Breast epithelium (tissue), 4 donors: ENCODE measurements at places on chromosomes 11 and 22. TPM values are rescaled to one million over a fixed set of nuclear protein-coding genes. Genes with fewer than 3 reads are reported as not detected.

Gene DEFB131B
- total RNA-seq = not detected

Gene CRACR2B
- total RNA-seq = 152 TPM

Gene DEUP1
- 0.59 TPM for total RNA-seq

Gene OLFML1
- total RNA-seq = 4.6 TPM

DNA sequence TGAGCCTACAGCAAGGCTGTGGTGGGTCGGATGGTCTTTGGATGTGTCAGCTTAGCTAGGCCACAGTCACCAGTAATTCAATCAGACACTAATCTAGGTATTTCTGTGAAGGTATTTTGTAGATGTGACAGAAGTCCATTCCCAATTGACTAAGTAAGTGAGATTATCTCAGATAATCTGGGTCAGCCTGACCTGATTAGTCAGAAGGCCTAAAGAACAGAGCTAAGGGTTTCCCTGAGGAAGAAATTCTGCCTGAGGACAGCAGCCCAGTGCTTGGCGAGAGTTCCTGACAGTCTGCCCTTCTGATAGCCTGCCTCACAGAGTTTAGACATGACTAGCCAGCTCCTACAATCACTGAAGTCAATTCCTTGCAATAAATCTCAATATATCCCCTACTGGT lies 28.7 kb downstream of the GUCD1 start:
- no peak overlapping the region for H3K4me3 ChIP-seq
- no peaks in the 10 kb centered on the region for H3K36me3 ChIP-seq
- DNase-seq = no peak
- no peaks in the 10 kb centered on the region for H3K4me1 ChIP-seq

DNA sequence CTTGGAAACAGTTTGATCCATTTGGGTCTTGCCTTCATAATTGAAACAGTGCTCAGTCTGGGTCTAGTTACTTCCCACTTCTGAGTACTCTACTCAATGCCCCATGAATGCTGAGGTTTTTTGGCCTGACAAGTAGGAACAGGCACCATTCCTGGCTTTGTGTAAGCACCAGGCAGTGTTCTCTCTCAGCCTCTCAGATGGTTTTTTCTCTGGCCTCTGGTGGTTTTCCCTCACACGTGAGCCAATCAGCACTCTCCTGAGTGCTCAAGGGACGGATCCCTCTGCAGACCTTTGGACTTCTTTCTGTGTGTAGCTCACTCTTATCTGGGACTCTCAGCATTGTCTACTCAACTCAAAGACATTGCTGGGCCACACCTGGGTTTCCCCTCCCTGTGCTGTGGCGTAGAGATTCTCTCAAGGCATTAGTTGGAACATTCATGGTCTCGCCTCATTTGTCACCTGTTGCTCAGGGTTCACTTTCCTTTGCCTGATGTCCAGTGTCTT lies 21.3 kb downstream of the SIK2 start:
- H3K4me3 ChIP-seq = no peak overlapping the region
- no peaks in the 10 kb centered on the region for H3K36me3 ChIP-seq
- H3K27ac ChIP-seq = no peak overlapping the region
- no peaks in the 10 kb centered on the region for H3K27me3 ChIP-seq

DNA sequence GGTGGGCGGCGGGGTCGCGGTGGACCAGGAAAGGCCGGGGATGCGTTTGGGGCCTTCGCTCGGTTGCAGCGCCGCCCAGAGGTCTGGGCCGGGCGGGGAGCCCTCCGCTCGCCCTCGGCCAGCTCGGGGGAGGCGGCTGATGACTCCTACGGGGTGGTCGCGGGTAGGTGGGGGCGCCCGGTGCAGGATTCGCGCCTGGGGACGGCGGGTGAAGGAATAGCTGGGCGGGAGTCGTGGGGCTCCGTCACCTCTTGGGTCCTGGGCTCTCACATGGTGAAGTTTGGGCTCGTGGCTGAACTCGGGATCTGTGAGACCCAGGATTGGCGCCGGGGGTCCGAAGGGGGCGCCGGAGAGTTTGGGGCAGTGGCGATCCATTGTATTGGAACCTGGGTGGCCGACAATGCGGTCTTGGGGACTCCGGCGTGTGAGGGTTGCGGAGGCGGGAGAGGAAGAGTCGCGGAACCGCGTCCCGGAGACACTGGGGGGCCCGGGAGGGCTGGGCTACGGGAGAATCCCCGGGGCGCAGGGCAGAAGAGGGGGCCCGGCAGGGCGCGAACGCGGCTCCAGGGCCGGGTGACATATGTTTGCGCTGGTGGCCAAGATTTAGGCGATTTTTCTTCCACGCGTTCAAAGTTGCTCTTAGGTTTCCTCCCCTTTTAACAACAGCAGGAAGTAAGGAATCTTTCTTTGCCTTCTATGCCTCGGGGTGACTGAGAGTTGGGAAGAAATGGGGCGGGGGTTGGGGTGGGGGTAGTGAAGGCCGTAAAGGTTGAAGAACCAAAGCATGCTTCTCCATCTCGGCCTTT lies 935 bp downstream of the QSER1 start:
- no peaks in the 10 kb centered on the region for H3K27me3 ChIP-seq
- H3K4me1 ChIP-seq = no peaks in the 10 kb centered on the region
- peak; percentile 27 for DNase-seq
- H3K36me3 ChIP-seq = no peaks in the 10 kb centered on the region

DNA sequence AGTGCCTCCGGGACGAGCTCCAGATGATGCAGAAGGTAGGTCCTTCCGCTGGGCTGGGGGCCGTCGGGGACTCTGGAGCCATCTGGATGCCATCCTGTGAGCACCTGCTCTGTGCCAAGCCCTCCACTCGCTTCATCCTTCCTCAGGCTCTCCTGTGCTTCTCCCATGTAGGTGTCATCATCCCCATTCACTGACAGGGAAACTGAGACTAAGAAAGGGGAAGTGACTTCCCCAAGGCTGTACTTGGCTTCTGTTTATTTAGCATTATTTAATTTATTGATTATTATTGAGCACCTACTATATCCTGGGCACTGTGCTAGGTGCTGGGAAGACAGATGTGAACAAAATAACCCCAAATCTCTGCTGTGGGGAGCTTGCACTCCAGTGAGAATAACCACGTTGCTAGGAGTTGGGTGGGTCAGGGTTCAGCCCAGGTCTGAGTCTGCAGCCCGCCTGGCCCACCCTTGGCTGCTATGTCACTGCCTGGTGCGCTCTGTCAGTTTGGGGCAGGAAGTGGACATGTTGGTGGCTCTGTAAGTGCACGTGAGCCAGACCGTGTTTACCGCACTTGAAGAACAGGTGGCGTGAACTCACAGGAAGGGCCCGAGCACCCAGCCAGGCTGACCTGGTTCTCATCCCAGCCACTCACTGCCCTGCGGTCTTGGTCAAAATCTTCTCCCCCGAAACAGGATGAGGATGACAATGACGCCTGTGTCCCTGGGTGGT lies 35.9 kb upstream of the GCAT start:
- no peaks in the 10 kb centered on the region for H3K27me3 ChIP-seq
- no peak for DNase-seq
- no peak overlapping the region for H3K4me3 ChIP-seq
- H3K27ac ChIP-seq = no peak overlapping the region
- H3K4me1 ChIP-seq = peaks cover 6% of the 10 kb centered on the region

GRCh38 chr11:78180751-78181150 lies 7.7 kb downstream of the KCTD21 start:
- no peak for DNase-seq
- no peak overlapping the region for H3K27ac ChIP-seq
- H3K4me1 ChIP-seq = no peaks in the 10 kb centered on the region

GRCh38 chr22:37657590-37658132 lies 862 bp upstream of the PDXP start:
- H3K27me3 ChIP-seq = no peaks in the 10 kb centered on the region
- DNase-seq = no peak
- no peaks in the 10 kb centered on the region for H3K36me3 ChIP-seq
- peak overlapping the region; percentile 79 for H3K27ac ChIP-seq
- peaks cover 17% of the 10 kb centered on the region for H3K4me1 ChIP-seq
- H3K4me3 ChIP-seq = peak overlapping the region; percentile 71

- H3K27me3 ChIP-seq = no peaks in the 10 kb centered on the region
- DNase-seq = peak; percentile 87
- H3K4me3 ChIP-seq = peak overlapping the region; percentile 62
- H3K27ac ChIP-seq = peak overlapping the region; percentile 99
Measured at GRCh38 chr11:61695917-61696316, 15.7 kb downstream of the DAGLA start.

GRCh38 chr11:95877291-95877690 lies 46.6 kb downstream of the MTMR2 start:
- no peaks in the 10 kb centered on the region for H3K36me3 ChIP-seq
- H3K27me3 ChIP-seq = no peaks in the 10 kb centered on the region
- no peak overlapping the region for H3K4me3 ChIP-seq
- no peak overlapping the region for H3K27ac ChIP-seq

DNA sequence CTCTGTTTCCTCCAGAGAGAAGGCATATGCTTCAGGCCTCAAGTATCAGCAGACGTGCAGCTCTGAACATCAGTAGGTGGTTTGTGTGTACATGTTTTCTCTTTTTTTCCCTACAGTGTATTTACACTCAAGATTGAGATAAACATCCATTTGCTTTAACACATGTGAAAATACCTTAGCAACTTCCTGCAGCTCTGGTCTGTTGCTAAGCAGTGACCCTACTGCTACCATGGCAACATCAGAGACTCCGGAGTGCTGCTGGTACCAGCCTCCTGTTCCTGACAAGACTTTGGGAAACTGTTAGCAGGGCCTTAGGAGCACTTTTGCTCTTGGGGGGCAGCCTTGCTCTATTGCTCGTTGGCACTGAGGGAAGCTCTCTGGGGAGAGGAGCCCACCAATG lies 221.2 kb upstream of the PLET1 start:
- no peaks in the 10 kb centered on the region for H3K36me3 ChIP-seq
- H3K27me3 ChIP-seq = no peaks in the 10 kb centered on the region
- no peak overlapping the region for H3K27ac ChIP-seq
- no peak overlapping the region for H3K4me3 ChIP-seq

DNA sequence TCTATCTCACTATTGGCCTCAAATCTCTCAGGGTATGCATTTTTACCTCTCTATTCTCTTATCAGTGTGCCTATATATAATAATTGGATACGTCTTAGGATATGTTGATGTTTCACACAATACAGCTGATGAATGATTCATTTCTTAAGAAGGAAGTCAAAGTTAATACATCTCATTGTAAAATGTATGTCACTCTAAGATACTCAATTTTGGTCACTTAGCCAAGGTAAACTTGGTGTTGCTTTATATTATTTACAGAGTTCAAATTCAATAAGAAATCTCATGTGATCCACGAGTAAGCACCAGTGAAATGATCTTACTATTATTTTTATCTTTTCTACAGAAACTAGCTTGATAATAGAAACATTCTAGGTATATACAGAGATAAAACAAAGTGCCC lies 1266.5 kb downstream of the JRKL start:
- H3K4me3 ChIP-seq = no peak overlapping the region
- H3K27ac ChIP-seq = no peak overlapping the region
- no peaks in the 10 kb centered on the region for H3K27me3 ChIP-seq
- no peak for DNase-seq
- H3K36me3 ChIP-seq = no peaks in the 10 kb centered on the region

DNA sequence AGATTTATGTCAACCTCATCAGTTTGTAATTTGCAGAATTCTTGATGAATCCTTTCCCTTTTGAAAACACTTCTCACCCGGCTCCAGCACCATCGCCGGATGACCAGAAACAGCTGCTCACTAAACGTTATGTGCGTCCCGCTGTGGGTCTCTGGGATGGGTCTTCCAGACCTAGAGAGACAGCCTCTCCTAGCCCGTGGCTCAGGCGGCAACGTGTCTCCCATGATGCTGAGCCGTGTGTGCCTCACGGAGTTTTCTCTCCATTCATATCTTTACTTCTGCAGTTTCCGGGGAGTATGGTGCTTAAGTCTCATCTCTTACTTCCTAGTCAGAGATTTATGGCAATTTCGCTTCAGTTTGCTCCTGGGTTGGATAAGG lies 25.0 kb upstream of the ACR start:
- H3K4me1 ChIP-seq = peaks cover 4% of the 10 kb centered on the region
- no peaks in the 10 kb centered on the region for H3K36me3 ChIP-seq
- no peak for DNase-seq
- H3K27ac ChIP-seq = peak overlapping the region; percentile 57
- H3K27me3 ChIP-seq = no peaks in the 10 kb centered on the region

DNA sequence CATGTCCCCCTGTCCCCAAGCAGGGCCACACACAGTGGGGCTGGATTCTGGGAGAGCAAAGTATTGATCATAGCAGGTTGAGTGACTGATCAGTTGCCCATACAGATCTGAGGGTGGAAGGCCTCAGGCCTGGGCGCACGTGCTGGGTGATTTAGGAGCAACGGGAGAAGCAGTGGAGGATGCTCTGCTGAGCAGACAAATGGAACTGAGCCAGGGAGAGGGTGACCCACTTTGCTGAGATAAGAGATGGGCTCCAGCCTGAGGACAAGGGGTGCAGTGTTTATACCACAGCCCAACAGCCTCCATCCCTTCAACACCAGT lies 15.0 kb downstream of the GNAZ start:
- no peak for DNase-seq
- H3K27me3 ChIP-seq = no peaks in the 10 kb centered on the region
- H3K27ac ChIP-seq = no peak overlapping the region
- no peaks in the 10 kb centered on the region for H3K4me1 ChIP-seq

DNA sequence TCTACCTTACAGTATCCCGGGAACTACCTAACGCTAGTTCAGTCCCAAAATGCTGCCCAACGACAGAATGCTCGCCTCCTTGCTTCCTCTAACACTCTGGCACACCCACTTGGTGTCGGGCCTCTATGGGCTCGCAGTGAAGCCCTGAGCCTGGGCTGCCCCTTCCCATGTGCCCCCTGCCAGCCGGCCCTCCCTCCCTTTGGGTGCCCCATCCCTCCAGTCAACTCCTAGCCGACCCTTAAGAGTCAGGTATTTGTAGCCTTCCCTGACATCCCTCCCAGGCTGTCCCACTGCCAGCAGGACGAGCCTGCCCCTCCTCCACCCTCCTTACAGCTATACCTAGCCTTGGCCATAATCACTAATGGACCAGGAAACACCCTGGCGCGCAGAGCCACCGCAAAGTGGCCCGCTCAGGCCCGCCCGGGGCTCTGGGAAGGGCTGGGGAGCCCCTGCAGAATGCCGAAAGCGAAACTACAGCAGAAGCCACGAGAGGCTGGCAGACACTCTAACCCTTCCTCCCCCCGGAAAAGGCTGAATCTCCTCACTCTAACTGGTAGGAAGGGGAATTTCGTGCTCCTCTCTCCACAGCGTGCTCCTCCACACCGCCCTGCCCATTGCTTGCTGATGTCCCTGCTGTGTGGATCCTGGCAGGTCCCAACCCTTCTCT lies 8.2 kb downstream of the CBX7 start:
- no peaks in the 10 kb centered on the region for H3K36me3 ChIP-seq
- DNase-seq = peak; percentile 41
- H3K27ac ChIP-seq = peak overlapping the region; percentile 97
- H3K4me3 ChIP-seq = peak overlapping the region; percentile 90
- no peaks in the 10 kb centered on the region for H3K27me3 ChIP-seq

DNA sequence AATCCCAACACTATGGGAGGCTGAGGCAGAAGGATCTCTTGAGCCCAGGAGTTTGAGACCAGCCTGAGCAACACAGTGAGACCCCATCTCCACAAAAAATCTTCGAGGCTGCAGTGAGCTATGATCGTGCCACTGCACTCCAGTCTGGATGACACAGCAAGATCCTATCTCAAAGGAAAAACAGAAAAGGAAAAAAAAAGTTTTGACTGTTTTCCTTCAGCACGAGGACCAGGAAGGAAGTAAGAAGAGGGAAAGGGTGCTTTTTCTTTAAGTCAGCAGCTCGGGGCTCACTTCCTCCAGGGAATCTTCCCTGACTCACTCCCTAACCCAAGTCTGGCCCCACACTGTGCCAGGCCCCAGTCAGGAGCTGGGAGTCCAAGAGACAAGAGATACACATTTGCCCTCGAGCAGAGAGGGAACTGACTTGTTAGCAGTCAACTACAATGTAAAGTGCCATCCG lies 14.2 kb downstream of the ARRB1 start:
- H3K4me1 ChIP-seq = peaks cover 34% of the 10 kb centered on the region
- no peaks in the 10 kb centered on the region for H3K36me3 ChIP-seq
- H3K27ac ChIP-seq = peak overlapping the region; percentile 91
- DNase-seq = no peak
- no peaks in the 10 kb centered on the region for H3K27me3 ChIP-seq
- no peak overlapping the region for H3K4me3 ChIP-seq
